CD4-positive, alpha-beta T cell treated with Interleukin-2 at 100 ng/mL for 4 hours (primary cell): ENCODE measurements at places on chromosomes 5 and 9.
A peak's percentile ranks its signal among the peaks of the same experiment; 100 is the strongest.

DNA sequence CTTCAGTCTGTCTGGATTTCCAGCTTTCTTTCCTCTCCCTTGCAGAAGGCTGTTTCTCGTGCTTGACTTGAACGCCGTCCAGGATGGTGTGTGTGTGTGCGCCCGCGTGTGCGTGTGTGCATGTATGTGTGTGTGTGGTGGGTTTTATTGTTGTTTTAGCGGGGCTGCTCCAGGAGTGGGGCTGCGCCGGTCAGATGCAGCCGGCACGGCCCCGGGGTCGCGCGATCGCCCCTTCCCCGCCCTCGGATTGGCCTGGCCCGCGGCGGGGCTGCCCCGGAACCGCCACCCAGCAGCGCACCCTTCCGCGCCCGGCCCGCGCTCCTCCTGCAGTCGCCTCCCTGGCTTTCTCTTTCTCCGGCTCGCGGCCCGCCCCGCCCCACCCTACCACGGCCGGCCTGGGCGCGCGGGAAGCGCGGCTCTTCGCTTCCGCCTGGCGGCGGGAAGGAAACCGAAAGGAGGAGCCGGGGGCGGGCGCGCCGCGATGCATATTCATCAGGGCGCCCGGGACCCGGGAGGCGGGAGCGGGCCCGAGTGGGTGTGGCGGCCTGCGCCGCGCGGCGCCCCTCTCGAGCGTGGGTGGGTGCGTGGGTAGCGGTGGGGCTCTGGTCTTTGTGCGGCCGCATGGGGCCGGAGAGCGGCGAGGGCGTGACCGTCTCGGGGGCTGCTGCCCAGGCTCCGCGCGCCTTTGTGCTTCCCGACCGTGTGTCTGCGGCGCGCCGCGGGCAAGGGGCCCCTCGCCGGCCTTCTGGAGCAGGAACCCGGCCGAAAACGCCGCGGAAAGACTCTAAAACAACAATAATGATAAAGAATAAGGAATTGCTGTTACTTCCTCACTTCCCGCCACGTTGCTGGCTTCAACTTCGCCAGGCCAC is 8.5 kb upstream of the NFIB start:
- DNase-seq: peak; percentile 65

DNA sequence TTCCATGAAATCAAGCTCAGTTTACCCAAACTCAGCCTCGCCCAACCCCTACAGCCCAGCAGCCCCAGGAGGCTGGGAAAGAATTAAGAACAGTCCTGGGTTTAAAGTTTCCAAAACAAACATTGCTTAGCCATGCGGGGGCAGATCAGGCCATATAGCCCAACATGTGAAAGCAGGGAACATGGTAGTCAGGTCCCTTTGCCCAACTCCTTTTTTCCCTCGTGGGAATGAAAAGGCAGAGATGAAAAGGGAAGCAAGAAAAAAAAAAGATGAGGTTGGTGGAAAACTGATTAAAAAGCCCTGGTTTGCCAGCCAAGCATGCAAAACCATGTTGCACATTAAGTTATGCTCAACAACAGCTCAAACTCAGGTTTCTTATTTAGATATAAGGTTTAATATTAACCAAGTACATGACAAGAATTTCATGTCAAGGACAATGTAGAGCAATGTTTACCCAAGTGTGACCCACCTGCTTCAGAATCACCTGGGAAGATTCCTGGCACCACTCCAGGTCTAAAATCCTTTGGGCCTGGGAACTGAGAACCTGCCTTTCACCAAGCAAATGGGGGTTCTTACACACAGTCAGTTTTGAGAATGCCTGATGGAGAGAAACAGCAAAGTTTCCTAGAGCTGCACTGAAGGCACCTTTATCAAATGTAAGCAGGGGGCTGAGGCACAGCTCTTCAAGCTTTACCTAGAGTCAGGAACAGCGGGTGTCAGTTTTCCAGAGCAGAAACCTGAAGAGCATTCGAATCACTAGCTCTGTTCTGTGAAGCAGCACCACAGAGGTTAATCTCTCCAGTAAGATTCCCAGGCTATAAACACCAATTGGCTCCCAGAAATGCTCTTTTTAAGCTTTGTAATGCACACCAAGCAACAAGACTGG is 1.7 kb downstream of the FREM1 start:
- DNase-seq: no peak

DNA sequence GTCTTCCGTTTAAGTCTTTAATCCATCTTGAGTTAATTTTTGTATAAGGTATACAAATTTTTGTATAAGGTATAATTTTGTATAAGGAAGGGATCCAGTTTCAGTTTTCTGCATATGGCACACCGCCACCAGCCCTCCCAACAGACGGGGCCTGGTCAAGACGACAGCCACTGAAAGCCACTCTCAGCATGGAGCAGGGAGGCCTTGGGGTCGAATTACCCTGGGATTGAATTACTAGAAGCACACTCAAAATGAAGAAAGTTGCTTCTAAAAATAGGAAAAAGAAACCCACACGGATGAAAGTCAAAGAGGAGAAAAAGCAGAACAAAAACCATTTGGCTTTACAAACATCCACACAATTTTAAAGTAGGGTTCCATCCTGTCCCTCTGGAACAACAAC is 586.2 kb upstream of the ADAMTS16 start:
- no peak for DNase-seq

- no peak for DNase-seq
These were observed 116.6 kb upstream of the BNC2 start for GRCh38 chr9:16987026-16987425.
